ENCODE measurements at places on chromosomes 12 and 14. TPM values are rescaled to one million over a fixed set of nuclear protein-coding genes. Genes with fewer than 3 reads are reported as not detected.

The C12orf54 gene
- not detected for total RNA-seq

The STXBP6 gene
- total RNA-seq = 0.34 TPM

The IFI27 gene
- total RNA-seq = 1.1 TPM

The INHBC gene
- not detected for total RNA-seq

The ASIC1 gene
- 11.1 TPM for total RNA-seq

The ARHGEF25 gene
- 1.6 TPM for total RNA-seq

The TSPAN8 gene
- total RNA-seq = not detected

The RNU7-1 gene
- not detected for total RNA-seq

The CLEC12A gene
- not detected for total RNA-seq

The ACADS gene
- 11.8 TPM for total RNA-seq

The MYO1H gene
- not detected for total RNA-seq

The SERPINA4 gene
- total RNA-seq = not detected

The CNPY2 gene
- 185 TPM for total RNA-seq

The VPS33A gene
- total RNA-seq = 37.2 TPM

The MIP gene
- total RNA-seq = not detected

The KRT4 gene
- not detected for total RNA-seq

The GPR162 gene
- total RNA-seq = 0.21 TPM

The RPL41 gene
- total RNA-seq = 5,325 TPM

The RFLNA gene
- not detected for total RNA-seq

The SLC25A21 gene
- not detected for total RNA-seq

The SLC7A8 gene
- 0.40 TPM for total RNA-seq

The GPR132 gene
- total RNA-seq = 42.8 TPM

The IL22 gene
- 1.4 TPM for total RNA-seq

The ZNF740 gene
- total RNA-seq = 44.1 TPM

The LBHD2 gene
- total RNA-seq = not detected

The GZMB gene
- 6,616 TPM for total RNA-seq

The LMNTD1 gene
- not detected for total RNA-seq

All from activated CD8-positive, alpha-beta memory T cell treated with anti-CD3 and anti-CD28 coated beads for 36 hours (primary cell).